ENCODE measurements at places on chromosomes 5 and 9.

DNA sequence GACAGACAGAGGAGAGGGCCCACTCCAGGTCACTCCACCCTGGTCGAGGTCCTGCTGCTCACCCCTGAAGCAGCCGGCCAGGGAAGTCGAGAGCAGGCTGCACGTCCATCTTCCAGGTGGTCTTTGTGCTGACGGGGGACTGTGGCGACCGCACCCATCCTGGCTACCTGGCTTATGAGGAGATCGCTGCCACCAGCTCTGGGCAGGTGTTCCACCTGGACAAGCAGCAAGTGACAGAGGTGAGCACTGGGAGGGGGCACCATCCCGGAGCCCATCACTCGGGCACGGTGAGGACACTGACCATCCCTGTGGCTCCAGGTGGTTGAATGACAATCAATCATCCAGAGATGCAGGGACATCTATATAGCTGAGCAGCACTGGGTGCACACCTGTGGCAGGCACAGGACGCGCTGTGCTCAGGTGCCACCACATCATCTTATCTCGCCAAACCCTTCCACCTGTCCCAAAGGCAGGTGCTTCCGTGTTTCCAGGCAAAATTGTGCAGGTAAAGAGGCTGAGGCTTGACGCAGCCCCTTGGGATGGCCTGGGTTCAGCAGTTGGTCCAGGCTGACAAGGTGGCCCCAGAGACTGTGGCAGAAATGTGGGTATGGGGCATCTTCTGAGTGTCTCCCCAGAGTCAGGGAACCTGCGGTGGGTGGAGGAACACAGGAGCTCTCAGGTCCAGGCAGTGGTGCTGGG, 20.7 kb downstream of the HMCN2 start:
- DNase-seq = no peak

GRCh38 chr5:126410623-126411022, 12.6 kb upstream of the GRAMD2B start:
- no peak for DNase-seq

- DNase-seq = no peak
Measured at GRCh38 chr9:115171921-115172388, 54.0 kb upstream of the TNC start.

DNA sequence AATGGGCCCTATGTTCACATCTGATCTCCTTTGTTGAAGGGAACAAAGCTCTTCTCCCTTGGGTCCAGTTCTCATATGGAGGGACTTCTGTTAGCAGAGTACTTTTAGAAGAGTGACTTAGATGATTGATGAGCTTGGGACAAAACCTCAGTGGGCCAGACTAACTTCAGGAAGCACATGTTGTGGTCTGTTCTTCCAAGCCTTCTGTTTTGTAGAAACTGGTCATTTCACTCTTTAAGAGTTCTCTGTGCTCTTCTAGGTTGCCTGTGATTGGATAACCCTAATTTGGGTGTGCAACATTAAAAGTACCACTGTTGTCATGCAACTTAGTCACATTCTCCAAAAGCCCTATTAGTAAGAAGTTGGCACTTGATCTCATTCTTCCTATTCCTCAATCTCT, 183.5 kb upstream of the ACO1 start:
- no peak for DNase-seq

- DNase-seq = no peak
Measured at GRCh38 chr9:129478961-129479630, 141.8 kb downstream of the C9orf50 start.

DNA sequence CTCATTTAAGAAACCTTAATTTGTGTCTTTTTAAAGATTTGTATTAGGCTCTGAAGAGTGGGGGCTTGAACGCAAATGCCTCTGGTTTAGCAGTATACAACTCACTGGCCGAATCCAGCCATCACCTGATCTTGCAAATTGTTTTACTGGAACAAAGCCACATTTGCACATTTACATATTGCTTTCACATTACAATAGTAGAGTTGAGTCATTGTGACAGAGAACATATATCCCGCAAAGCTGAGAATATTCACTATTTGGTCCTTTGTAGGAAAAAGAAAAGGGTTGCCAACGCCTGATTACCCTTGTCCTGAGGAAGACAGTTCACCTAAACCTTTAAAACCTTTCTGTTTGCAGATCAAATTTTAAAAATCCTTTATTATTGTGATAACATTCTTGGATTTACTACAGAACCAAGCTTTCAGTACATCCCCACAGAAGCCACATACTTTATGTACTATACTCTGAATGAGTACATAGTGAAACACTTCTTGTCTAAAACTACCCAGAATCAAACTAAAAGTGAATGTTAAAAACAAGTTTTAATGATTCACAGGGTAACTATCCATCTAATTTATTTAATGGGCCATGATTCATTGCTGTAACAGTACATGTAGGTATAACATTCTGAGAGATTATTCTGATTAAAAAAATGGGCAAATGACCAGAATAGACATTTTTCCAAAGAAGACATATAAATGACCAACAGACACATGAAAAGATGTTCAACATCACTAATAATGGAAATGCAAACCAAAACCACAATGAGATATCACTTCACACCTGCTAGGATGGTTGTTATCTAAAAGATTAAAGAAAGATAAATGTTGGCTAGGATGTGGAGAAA, 161.0 kb downstream of the SLC25A46 start:
- DNase-seq = no peak

DNA sequence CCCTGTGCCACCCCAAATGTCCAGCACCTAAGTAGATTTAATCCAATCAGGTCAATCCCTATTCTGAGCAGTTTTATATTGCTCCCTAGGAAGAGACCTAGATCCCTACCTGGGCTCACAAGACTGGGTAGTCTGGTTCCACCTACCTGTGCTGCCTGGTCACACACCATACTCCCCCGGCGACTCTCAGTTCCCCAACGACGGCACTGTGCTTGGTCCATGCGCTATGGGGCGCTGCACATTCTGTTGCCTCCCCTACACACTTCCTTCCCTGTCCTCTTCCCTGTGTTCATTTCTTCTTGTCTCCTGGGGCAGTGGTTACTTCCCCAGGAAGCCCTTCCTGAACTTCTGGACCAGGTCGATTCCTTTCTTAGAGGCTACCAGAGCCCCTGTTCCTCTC, 109.9 kb upstream of the IL12B start:
- DNase-seq = no peak

DNA sequence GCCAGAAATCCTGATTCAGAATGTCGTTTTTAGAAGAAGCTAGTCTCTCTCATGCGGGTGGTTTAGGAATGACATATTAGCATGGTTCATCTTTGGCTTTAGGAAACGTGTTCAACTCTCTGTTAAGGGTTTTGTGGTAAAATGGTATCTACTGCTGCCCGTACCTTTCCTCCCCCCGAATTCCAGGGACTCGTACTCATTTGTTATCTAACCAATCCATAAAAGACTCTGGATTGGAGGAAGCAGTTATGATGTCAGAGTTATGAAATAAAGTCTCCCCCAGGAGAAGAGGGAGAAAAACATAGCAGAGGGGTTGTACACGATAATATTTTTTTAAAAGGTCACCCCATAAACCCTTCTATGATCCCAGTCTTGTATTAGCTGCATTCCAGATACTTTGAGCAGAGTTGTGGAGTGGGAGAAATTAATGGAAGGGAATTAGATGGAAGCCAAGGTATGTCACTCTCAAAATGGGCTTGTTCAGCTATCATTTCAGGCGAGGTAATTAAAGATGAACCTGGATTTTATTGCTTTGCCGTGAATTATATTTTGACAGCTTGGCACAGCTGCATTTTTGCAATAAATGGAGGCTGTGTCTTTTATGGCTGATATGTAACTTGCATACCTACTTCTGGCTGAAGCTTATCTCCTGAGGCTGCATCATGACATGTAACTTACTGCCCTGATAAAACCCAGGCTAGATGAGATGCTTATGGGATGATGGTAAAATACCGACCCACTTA, 31.3 kb downstream of the RAI14 start:
- DNase-seq = no peak

- no peak for DNase-seq
Measured at GRCh38 chr5:32851559-32852173, 140.5 kb downstream of the NPR3 start.

DNA sequence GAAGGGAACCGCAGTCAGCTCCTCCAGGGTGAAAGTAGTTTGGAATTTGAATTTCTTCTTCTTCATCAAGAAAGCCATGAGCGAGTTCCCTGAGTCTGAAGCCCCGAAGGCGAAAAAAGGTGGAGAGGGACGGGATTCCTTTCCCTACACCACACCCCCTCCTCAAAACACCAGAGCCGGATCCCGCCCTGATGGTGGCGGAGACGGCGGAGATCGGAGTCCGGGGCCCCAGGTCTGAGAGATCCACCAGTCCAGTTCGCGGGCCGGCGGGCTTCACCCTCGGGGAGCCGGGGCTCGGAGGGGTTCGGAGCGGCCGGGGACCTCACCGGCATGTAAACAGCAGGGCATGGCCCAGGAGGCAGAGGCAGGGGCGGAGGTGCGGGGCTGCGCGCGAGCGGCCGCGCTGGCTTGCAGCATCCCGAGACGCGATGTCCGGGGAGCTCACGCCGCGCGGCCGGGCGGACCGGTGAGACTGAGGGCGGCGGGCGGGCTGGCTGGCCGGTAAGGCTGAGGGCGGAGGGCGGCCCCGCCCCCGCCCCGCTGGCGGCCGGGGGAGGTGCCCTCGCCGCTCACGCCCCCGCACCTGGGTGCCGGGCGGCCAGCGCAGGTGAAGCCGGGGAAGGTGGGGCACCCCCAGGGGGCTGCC, 606 bp downstream of the EEIG1 start:
- DNase-seq = no peak

- no peak for DNase-seq
Measured at GRCh38 chr9:78210841-78211301, 25.0 kb upstream of the CEP78 start.

GRCh38 chr5:168818558-168818957, 239.4 kb upstream of the PANK3 start:
- no peak for DNase-seq

- no peak for DNase-seq
Measured at GRCh38 chr5:131171276-131171810, 599 bp downstream of the LYRM7 start.

- DNase-seq = peak; percentile 21
Measured at GRCh38 chr9:128098297-128099230, 29.0 kb downstream of the PTGES2 start.

DNA sequence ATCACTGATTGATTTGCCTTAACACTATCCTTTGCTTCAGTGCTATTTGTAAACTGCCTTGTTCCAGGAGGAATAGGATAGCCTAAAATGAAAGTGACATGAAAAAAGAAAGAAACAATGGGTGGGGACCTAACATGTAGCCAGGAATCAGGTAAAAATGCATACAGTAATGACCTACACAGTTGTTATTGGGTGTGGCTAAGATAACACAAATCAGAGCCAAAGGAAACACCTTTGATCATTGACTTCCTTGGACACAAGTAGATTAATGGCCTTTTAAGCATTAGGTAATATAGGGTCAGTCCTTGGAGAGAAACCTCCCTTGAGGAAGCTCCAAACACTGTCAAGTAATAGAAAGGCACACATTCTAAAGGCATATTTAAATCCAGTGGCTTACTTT, 220.4 kb downstream of the TRPM3 start:
- DNase-seq = no peak

DNA sequence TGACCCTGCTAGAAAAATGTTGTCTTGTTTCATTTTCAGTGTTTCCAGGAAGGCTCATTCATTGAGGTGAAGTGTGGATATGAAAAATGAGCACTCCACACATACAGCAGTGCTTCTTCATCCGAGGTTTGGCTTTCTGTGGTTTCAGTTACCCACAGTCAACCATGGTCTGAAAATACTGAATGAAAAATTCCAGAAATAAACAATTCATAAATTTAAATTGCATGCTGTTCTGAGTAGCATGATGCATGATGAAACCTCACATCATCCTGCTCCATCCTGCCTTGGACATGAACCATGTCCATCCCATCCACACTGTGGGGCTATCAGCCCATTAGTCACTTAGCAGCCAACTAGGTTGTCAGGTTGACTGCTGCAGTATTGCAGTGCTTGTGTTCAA, 10.4 kb upstream of the SLC45A2 start:
- DNase-seq = no peak

GRCh38 chr5:170517411-170517810, 13.6 kb downstream of the KCNIP1 start:
- DNase-seq = no peak

DNA sequence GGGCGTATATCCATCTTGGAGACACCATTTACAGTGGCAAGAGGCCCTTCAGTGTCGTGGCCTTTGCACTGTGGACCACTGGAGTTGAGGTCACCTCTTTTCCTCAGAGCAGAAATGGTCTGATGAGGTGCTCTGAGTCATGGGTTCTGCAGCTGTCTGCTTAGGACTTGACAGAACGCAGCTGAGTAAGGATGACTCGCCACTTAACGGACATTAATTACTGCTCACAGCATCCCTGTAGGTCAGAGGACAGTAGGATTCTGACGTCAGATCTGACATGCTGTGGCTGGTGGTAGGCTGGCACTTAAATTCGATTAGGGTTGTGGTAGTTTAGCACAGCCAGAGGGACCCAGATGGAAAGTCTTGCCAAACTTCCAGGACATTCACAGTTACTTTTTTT, 479.4 kb downstream of the DMAC1 start:
- no peak for DNase-seq

DNA sequence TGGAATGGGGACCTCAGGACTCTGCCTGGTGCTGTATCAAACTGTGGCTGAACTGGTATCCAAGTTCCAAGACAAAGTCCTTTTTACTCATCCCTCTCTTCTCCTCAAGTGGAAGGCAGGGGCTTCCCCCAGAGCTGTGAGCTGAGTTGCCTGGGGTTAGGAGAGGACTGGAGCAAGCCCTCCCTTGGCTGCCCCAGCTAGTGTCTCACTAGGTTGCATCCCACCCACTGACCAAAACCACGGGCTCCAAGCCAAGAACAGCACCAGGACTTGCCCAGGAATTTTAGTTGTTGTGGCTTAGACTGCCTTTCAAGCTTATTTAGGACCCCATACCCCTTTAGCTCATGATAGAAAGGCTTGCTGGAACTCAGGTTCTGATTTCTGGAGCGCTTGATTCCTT, 158.7 kb upstream of the TNC start:
- no peak for DNase-seq

GRCh38 chr5:120655828-120656435, 191.8 kb downstream of the PRR16 start:
- DNase-seq = no peak

GRCh38 chr5:55847837-55848236, 3.3 kb upstream of the IL31RA start:
- no peak for DNase-seq

DNA sequence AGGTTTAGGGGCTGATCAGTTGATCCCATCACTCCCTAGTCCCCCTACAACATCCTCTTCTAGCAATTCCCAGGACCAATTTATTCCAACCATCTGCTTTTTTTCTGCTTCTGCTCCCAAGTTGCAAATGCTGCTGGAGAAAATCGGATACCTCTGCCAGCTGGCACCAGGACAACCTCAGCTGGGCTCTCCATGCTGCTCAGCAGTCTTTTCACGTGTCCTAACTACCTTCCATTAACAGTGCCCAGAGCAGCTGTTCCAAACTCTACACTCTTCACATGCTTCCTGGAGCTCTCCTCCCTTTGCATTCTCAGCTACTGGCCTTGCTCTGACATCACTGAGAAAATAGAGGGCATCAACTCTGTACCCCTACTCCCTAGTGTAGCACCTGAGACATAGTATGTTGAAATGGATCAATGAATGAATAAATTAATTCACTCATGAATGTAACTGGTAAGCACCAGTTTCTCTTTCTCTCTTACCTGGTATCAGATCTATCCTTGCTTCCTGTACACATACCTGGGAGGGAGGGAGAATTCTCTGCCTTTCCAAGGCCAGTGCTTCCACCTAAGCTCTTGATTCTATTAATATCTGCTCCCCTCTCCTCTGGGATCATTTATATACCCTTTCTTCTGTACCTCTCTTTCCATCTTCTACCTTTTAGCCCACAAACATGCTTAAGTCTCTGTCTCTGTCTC, 191.0 kb downstream of the RAB3C start:
- no peak for DNase-seq

- no peak for DNase-seq
Measured at GRCh38 chr9:1414711-1415131, 364.6 kb downstream of the DMRT2 start.

Data from activated T-helper 1 cell treated with anti-CD3 and anti-CD28 coated beads, Interleukin-2, amount 50 U/mL, for 16 hours (primary cell).